RCC 7860 (cell line): ENCODE measurements at places on chromosomes 12 and 14.

- no peak for DNase-seq
Measured at GRCh38 chr14:104171029-104171697, 32.8 kb downstream of the KIF26A start.

GRCh38 chr12:115946867-115947695 is 330.4 kb downstream of the MED13L start:
- no peak for DNase-seq

- no peak for DNase-seq
Measured at GRCh38 chr12:122265476-122265875, 818 bp downstream of the VPS33A start.

GRCh38 chr14:80535171-80535570 is 323.9 kb upstream of the DIO2 start:
- DNase-seq: no peak

DNA sequence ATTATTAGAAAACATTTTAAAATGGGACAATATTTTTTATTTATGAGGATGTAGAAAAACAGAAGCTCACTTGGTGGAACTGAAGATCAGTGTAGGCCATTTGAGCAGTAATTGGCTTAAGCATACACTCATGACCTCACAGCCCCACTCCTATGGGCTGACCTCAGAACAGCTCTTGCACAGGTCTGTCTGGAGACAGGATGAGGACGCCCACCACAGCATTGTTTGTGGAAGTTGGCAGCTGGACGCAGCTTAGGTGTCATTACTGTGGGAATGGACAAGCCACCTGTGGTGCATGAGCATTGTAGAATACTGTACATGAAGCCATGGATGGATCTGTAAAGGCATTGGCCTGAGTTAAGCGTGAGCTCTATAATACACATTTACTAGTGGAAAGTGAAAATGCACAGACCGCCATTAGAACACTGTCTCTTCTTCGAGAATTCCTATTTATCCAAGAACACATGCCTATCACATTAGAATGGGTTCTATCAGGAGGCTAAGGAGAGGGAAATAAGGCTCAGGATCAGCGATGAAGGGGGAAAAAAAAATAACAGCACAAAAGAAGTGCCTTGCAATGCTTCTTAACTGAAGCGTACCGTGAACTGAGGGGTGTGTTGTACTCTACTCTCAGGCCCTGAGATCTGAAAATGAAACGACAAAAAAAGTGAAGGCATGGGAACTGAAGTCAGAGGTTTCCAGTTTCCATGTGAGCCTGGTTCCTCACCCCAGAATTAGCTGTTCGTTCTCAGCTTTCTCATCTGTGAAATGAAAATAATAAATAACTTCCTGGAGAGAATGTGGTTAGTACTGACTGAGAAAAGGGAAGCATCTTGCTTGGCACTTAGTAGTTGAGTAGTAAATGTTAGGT is 33.6 kb downstream of the KCNA1 start:
- no peak for DNase-seq

GRCh38 chr14:99972748-99973466 is 92.3 kb upstream of the EVL start:
- DNase-seq: no peak
